ENCODE measurements at places on chromosomes 4 and X. TPM values are rescaled to one million over a fixed set of nuclear protein-coding genes. Genes with fewer than 3 reads are reported as not detected.
A peak's percentile ranks its signal among the peaks of the same experiment; 100 is the strongest.

DNA sequence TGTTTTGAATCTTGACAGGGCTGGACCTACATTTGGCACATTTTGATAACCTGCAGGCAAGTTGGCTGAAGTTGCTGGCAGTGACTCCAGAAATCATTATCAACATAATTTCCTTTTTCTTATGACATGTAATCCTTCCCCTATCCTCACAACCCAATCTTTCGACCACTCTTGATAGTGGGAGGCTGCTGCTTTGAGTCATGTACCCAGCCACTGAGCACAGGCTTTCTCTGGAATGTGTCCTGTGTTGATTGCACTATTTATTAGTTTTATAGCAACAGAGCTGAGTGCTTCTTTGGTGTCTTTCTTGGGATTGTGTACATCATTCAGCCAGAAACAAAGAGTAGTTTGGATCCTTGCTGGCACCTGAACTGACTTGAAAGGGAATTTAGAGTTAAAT lies 183.1 kb upstream of the LEF1 start:
- no peak for DNase-seq

GRCh38 chrX:1086444-1087409 lies 125.7 kb downstream of the CRLF2 start:
- peak; percentile 44 for DNase-seq

Gene PCSK1N
- not detected for total RNA-seq

DNA sequence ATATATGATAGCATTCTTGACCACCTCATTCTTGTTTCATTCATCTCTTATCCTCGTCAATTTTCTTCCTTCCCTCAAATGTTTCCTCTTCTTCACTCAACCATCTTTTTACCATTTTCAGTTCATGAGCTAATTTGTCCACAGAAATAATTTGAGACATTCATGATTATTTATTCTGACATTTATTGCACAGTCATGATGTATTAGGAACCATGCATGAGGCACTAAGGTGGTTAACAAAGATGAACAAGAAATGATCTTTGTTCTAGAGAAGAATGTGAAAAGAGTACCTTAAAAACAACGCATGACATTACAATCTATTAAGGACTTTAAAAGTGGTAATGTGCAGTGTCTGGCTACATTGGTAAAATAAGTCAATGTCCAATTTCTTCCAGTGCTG lies 27.9 kb downstream of the TEC start:
- no peak for DNase-seq

Gene ZC4H2
- 9.6 TPM for total RNA-seq

DNA sequence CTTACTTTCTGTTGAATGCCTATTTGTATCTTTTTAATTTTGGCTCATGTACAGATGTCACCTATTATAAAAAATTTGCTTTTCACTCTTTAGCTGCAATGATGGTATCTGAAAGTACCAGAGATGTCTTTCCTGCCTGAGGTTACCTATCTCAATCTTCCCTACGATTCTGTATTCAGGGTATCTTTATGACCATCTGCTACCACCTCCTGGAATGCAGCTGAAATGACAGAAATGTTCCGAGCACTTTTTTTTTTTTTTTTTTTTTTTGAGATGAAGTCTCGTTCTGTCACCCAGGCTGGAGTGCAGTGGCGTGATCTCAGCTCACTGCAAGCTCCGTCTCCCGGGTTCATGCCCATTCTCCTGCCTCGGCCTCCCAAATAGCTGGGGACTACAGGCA lies 136.4 kb downstream of the REPS2 start:
- DNase-seq = peak; percentile 66

DNA sequence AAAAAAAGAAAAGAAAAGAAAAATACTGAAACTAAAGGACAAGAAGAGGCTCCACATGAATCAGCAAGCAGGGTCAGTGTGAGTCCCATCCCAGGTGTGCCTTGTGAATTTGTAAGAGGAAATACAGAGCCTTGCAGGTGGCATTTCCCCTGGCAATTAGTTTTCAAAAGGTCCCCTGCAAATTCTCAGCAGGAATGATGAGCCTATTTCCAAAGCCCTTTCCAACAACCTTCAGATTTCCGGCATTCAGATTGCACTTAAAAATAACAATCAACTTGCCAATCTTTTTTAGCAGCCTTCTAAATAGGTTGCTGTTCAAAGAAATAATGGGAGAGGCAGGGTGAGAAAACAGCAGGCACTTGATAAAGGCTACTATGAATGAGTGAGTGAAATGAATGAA lies 66.4 kb upstream of the OR13H1 start:
- no peak for DNase-seq

DNA sequence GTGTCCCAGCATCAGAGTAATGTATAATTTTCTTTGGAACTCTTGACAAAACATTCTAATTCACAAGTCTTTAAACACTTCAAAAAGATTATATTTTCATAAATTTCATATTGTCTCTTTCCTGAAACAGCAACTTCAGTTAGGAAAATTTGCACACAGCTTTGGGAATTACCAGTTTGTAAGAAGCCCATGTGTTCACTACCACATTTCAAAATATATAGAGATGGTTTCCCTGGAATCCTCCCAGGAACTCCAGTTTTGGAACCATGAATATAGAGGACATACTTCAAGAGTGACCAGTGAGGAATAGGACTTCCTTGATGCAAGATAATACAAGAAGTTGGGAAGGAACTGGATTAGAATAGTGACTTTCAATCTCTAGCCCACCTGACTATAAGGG lies 28.7 kb upstream of the HPGDS start:
- no peak for DNase-seq

DNA sequence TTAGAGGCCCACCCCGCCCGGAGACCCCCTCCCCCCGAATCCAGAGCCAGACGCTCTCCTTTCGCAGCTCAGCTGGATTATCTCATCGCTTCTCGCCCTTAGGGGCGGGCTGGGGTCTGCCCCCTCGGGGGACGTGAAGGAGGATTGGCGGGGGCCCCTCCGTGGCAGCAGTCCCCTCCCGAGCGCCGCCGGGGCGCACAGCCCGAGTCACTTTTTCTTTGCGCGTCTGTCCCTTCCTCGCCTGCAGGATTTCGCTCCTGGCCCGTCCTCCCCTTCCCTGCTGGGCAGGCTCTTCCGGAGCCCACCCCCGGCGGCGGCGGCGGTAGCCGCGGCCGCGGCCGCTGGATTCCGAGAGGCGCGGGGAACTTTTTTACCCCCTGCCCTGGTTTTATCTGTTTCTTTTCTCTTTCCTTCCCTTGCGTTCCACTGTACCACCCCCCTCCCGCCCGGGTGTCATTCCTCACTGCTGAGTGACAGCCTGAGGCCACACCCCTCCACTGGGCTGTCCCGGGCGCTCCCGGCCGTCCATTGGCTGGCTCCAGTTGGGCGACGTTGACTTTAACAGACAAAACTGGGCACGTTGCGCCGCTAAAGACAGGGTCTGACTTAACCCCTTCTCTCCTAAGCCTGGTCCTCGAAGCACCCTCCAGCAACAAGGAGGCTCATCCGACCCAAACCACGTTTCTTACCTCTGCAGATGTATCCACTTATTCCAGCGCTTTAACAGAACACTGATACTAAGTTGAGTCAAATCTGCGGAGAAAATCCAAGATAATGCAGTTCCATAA lies 492 bp upstream of the NKX3-2 start:
- peak; percentile 74 for DNase-seq

DNA sequence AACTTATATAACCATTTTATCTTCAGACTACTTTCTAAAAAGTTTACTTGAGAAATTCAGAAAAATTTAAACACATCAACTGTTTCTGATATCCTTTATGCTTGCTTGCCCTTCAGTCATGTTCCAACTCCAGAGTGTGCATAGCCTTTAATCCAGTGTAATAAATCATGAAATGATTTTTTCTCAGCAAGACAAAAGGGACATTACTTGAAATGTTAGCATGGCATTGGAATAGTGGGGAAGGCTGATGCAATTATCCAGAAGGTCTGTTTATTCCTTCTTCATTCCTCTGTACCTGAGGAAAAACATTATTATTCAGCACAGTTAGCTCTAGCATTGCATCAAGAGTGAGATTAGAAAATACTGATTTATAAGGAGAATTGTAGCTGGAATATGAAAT lies 209.9 kb downstream of the SLC7A11 start:
- no peak for DNase-seq

Gene ZNF674
- 4.3 TPM for total RNA-seq

DNA sequence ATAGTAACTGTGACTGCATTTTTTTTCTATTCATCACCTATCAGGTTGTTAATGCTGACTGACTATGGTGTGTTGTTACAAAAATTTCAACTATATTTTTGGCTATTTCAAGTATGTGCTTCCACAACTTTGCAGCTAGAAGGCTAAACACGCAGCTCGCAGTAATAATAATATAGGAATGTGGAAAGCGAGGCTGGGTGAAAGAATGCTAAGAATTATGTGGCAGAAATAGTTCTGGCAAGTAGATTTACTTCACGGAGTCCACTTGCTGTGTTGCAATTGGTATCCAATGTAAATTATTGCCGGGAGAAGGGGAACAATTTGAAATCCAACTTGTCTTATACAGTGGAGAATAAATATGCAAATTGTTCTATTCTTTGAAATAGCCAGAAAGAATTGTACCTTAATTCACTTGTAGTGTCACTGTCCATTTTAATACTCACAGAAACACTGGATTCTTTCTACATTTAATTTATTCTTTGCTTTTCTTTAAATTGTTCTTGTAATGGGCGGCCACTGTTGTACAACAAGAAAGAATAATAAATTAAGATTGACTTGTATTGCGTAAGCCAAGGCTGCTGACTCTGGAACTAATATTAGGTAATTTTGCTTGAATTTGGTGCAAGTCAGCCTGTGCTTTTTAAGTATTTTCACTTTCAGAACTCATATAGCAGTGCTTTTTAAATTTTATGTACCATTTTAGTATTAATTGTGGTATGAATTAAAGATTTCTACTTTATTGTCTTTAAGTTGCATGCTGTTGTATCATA lies 154.9 kb downstream of the FRMPD4 start:
- no peak for DNase-seq

DNA sequence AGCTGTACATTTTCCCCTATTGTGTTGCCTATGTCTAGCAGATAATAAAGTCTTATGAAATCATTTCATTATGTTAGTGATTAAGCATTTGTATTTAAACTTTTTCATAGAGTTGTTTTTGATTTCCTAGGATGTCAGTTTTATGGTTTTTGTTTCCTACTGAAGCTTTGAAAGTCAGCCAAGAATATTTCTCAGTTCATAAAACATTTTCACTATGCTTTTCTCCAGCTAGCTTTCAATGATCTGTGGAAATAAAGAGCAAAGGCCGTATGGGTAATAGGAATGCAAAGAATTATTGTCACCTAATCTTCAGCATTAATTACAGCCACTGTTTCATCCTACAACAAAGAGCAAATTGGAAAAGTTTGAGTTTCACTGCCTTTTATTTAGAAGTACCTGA lies 145.7 kb upstream of the NUDT6 start:
- no peak for DNase-seq

Gene SSX2B
- total RNA-seq = not detected

GRCh38 chrX:23666282-23666681 lies 1.0 kb upstream of the PRDX4 start:
- no peak for DNase-seq

DNA sequence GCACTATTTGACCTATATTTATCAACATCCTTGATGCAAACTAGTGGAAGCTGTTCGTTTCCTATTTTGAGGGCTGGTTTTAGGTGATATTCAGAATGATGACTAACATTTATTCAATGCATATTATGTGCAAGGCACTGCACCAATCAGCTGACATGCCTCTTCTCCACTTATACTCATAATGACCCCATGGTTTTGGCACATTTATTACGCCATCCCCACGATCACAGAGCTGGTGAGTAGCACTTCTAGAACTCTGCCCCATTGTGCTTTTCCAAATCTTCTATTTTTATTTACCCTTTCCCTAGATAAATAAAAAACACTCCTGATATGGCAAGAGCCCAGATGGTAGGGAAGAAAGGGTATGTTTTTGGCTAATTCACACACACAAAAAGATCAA lies 13.1 kb downstream of the SCML1 start:
- DNase-seq = no peak

DNA sequence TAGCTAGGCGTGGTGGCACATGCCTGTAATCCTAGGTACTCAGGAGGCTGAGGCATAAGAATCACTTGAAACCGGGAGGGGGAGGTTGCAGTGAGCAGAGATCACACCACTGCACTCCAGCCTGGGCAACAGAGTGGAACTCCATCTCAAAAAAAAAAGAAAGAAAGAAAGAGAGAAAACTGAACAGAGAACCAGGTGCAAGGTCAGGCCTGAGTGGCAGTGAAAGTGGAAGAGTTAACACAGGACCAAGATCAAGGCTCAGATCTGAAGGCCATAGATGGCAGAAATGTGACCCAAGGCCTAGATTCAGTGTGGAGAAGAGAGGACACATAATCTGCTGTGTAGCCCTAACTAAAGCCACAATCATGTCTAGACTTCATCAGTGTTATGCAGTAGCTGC lies 4.9 kb upstream of the ZNF630 start:
- DNase-seq = no peak

Gene CT45A5
- total RNA-seq = 4.1 TPM

- DNase-seq = peak; percentile 13
Measured at GRCh38 chrX:49754233-49754857, 58.6 kb upstream of the PAGE1 start.

DNA sequence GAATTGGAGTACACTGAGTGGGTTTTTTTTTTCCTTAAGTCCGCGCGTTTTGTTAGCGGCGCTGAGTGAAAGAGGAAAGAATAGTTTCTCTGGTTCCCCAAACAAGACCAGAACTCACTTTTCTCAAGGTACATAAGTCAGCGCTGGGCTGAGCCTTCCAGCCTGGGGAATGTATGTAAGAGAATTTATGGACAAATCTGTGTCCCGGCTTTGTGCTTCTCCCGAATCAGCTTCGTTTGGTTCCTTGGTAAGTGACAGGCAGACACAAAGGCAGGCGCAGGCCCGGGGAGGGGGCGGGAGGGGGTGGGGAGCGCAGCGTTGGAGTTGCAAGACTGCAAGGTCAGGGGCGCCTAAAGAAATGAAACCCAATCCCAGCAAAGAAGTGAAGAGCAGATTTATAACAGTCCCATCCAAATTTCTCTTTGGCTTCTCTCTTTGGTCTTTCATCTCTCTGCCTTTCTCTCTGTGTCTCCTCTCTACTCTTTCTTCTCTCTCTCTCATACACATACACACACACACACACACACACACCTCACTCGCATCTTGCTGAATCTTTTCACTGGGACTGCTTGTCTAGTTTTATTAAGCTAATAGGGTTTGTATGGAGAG lies 981 bp downstream of the TET2 start:
- peak; percentile 50 for DNase-seq

Data from HT1080 (cell line).